B cell (primary cell): ENCODE measurements at places on chromosomes 1 and 21. TPM values are rescaled to one million over a fixed set of nuclear protein-coding genes. Genes with fewer than 3 reads are reported as not detected.

GRCh38 chr1:17212009-17212408 is 7.1 kb downstream of the PADI1 start:
- no peak for DNase-seq

The BSDC1 gene
- total RNA-seq: 117 and 124 TPM in 2 replicates

The PTPN7 gene
- 16.0 and 16.5 TPM in 2 replicates for total RNA-seq

The UBE2Q1 gene
- 97.9 and 108 TPM in 2 replicates for total RNA-seq

GRCh38 chr1:10078494-10078893 is 45.7 kb downstream of the UBE4B start:
- no peak for DNase-seq

GRCh38 chr1:161484613-161485012 is 20.6 kb upstream of the FCGR2A start:
- no peak for DNase-seq

GRCh38 chr1:202162047-202162417 is 1.6 kb upstream of the PTPN7 start:
- peak; percentile 57 for DNase-seq

The SLC25A34 gene
- total RNA-seq: 5.4 and 7.0 TPM in 2 replicates

GRCh38 chr1:53580009-53580400 is 120.8 kb downstream of the DMRTB1 start:
- DNase-seq: no peak

GRCh38 chr1:216833509-216833908 is 110.3 kb upstream of the ESRRG start:
- no peak for DNase-seq

DNA sequence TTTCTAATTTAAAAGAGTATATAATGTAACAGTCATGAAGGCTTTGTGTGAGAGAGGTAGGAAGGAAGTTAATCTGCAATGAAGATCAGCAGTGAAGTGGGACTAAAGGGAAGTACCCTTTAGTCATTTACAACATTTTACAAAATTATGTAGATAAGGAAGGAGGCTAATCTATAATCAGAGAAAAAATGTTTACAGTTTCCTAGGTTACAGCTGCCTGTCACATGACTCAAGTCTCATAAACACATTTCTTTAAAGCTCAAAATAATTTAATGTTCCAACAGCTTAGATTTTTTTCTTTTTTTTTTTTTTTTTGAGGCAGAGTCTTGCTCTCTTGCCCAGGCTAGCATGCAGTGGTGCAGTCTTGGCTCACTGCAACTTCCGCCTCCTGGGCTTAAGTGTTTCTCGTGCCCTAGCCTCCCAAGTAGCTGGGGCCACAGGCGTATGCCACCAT is 26.2 kb upstream of the CAP1 start:
- DNase-seq: peak; percentile 67

The RSPH1 gene
- total RNA-seq: 0.64 and 1.0 TPM in 2 replicates

- no peak for DNase-seq
These were observed 55.4 kb upstream of the JAK1 start for GRCh38 chr1:65021795-65022194.
